ENCODE measurements at places on chromosomes 16 and 17. TPM values are rescaled to one million over a fixed set of nuclear protein-coding genes. Genes with fewer than 3 reads are reported as not detected.

DNA sequence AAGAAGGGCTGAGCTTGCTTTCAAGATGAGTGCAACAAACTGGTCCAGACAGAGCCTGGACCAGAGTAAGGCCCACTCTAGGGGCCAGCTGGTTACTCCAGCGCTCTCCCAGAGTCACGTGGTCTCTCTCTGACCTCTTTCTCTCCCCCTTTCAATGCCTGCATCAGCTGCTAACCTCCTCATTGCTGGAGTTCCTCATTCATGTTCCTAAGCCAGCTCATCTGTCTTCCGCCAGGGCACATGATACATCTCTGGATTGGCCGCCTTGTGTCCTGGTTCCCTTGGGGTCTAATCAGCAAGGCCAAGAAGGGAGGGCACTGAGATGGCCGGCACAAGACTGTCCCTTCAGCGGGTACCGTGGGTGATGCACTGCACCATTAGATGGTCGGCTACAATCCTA, 26.9 kb upstream of the ZFP90 start:
- no peak for DNase-seq

- DNase-seq, result no peak
These were observed 47.2 kb downstream of the TNRC6A start for GRCh38 chr16:24776501-24777220.

DNA sequence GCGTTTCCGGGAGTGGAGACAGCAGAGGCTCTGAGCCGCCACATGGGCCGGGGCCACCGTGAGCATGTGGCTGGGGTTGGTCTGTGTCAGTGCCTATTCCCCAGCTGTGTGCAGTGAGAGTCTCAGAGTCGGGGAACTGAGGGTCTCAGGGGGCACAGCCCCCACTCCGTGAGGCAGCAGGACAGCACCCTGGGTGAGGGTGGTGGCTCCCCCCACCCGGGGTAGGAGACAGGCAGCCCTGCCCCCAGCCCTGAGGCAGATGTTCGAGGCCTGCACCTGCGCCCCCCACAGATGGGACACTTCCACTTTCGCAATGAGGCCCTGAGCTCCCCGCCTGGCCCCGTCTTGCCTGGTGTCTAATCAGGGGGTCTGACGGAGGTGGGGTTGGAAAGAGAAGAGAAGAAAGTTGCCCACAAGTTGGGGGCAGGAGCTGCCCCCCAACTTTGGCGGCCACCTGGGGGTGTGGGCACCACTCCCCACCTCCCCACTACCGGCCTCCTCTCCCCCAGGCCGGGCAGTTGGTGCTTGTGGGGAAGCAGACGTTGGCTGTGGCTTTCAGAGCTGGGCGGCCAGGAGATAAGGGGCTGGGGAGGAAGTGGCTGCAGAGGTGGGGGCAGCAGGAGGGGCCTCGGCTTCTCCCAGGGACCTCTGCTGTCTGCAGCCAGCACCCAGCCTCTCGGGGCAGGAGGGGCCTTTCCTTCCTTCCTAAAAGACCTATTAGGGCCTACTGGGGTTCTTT, 1.8 kb upstream of the CBFA2T3 start:
- DNase-seq, result no peak

DNA sequence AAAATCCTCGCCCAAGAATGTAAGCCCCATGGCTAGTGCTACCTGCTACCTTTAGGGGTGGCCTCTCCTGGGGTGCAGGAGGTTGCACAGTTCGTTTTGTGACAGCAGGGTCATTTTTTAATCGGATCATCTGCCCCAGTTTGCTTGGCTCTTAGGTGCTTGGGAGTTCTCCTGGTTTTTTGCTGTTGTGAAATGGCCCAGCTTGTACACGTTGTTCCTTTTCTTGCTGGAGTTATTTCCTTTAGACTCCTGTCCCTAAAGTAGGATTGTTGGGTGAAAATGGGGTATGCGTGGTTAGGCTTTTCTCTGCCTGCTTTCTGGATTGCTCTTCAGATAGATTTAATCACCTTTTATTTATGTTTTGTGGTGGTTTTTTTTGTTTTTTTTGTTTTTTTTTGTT, 25.8 kb downstream of the ABCC1 start:
- no peak for DNase-seq

DNA sequence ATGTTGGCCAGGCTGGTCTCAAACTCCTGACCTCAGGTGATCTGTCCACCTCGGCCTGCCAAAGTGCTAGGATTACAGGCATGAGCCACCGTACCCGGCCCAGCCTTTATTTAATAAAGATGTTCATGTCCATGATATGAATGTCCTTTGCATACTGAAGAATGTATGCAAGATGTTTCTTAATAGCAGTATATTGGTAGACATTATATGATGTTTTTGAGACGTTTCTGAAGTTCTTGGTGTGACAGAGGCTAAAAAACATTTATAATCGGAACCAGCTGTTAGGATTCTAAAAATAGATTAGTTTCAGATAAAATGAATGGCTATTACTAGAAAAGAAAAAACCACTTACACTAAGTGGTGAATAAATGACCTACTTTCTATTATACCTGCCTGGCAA, 11.8 kb downstream of the PDZD9 start:
- no peak for DNase-seq

DNA sequence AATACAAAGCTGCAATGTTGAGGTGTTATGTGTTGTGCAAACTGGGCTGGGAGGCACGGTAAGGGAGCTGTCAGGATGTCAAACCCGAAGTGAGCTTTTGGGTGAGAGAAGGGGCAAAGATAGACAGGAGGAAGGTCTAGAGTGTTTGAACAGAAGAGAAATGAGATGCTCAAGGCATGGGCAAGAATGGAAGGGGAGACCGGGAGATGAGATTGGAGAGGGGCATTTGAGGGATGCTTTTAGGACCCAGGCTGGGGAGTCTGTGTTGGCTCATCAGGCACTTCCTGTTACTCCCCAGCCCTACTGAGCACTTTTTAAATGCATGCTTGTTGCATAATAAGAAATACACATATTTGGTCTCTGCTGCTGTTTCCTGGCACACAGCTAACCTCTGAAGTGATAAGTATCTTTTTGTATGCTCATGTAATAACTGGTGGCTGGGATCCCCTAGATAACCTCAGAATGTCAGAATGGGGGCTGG, 13.7 kb downstream of the UNC45B start:
- DNase-seq, result peak; percentile 74

The PDILT gene
- not detected for total RNA-seq

The NETO2 gene
- total RNA-seq, result 0.40 TPM

The TNRC6C gene
- 100 TPM for total RNA-seq

Measured in natural killer cell (primary cell).